CD4-positive, alpha-beta T cell (primary cell): ENCODE measurements at places on chromosomes 1 and 21.

- peak; percentile 35 for DNase-seq
- H3K36me3 ChIP-seq: no peaks in the 10 kb centered on the region
- H3K4me3 ChIP-seq: no peak overlapping the region
- H3K27me3 ChIP-seq: no peaks in the 10 kb centered on the region
Observed at GRCh38 chr1:89781494-89782126, 39.2 kb upstream of the LRRC8D start.

DNA sequence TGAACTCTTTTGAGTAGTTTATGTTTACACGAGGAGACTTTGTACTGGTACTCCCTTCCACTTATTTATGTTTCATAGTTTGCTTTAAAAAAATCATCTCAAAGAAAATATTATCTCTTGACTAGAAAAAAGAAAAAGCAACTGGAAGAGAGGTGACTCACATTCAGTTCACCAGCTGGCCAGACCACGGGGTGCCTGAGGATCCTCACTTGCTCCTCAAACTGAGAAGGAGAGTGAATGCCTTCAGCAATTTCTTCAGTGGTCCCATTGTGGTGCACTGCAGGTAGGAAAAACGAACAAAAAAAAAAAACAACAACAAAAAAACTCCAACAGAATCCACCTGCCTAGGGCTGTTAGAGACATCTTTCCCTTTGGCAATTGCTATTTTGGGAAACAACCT is 102.9 kb downstream of the PTPRC start:
- no peaks in the 10 kb centered on the region for H3K27me3 ChIP-seq
- no peak for DNase-seq
- H3K4me1 ChIP-seq: peaks cover 5% of the 10 kb centered on the region
- no peak overlapping the region for H3K4me3 ChIP-seq
- no peak overlapping the region for H3K27ac ChIP-seq

GRCh38 chr1:154608397-154609270 is 648 bp upstream of the ADAR start:
- H3K27ac ChIP-seq: peak overlapping the region; percentile 88
- peak overlapping the region; percentile 88 for H3K4me3 ChIP-seq
- peaks cover 46% of the 10 kb centered on the region for H3K4me1 ChIP-seq
- H3K27me3 ChIP-seq: no peaks in the 10 kb centered on the region
- peaks cover 21% of the 10 kb centered on the region for H3K36me3 ChIP-seq

DNA sequence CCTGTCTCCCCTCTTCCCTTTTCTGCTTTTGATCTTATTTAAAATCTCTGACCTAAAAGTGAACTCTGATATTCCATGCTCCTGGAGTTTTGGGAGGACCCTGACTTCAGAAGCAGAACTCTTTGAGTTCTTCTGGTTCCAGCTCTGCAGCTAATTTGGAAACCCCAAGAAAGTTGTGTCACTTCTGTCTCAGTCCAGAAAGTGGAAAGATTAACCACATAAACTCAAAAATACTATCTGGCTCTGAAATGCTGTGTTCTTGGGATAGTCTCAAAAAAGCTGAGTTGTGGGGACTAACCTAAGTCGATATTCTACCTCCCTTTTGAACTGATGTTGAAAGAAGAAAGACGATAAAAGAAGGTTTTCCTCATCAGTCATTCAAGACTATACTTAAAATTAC is 59.8 kb downstream of the ITPKB start:
- H3K4me3 ChIP-seq: no peak overlapping the region
- no peaks in the 10 kb centered on the region for H3K27me3 ChIP-seq
- H3K36me3 ChIP-seq: peaks cover 20% of the 10 kb centered on the region
- H3K4me1 ChIP-seq: peaks cover 98% of the 10 kb centered on the region
- H3K27ac ChIP-seq: peak overlapping the region; percentile 86

DNA sequence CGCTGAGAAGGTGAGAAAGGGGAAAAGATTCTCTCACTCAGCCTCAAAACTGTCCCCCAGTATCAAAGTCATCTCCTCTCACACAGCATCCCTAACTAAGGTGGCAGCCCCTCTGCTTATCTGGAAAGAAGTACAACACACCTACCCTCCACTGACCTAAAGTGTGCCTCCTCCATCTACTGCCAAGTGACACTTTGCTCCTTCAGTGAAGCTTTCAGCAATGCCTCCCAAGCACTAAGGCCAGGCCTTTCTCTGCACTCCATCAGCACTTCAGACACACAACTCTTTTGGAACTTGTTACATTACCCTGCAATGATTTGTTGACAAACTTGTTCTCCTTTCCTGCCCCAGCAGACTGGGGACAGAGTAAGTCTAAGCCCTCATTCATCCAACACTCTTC is 1.4 kb downstream of the SH3BP5L start:
- H3K27me3 ChIP-seq: no peaks in the 10 kb centered on the region
- H3K27ac ChIP-seq: no peak overlapping the region
- peak overlapping the region; percentile 2 for H3K4me3 ChIP-seq
- peaks cover 41% of the 10 kb centered on the region for H3K36me3 ChIP-seq

DNA sequence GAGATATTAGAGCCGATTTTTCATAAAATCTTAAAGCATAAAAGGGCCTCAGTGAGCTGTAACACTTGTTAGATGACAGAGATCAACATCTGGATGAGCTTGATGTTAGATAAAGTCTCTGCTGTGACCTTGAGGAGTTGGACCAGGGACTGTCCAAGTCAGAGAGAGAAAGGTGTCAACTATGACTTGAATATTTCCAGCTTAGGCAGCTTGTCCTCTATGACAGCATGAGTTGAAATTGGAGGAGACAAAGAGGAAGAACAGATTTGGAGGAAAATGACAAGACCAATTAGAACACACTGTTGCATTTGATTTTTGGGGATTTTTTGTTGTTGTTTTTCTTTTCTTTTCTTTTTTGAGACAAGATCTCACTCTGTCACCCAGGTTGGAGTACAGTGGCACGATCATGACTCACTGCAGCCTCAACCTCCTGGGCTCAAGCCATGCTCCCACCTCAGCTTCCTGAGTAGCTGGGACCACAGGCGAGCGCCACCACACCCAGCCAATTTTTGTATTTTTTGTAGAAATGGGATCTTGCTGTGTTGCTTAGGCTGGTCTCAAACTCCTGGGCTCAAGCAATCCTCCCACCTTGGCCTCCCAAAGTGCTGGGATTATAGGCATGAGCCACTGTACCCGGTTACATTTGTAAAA is 35.3 kb upstream of the CLIC4 start:
- H3K27ac ChIP-seq: no peak overlapping the region
- DNase-seq: peak; percentile 29
- no peaks in the 10 kb centered on the region for H3K27me3 ChIP-seq
- no peaks in the 10 kb centered on the region for H3K36me3 ChIP-seq
- H3K4me1 ChIP-seq: peaks cover 17% of the 10 kb centered on the region

- H3K27ac ChIP-seq: no peak overlapping the region
- no peaks in the 10 kb centered on the region for H3K27me3 ChIP-seq
- peaks cover 2% of the 10 kb centered on the region for H3K36me3 ChIP-seq
- DNase-seq: no peak
Observed at GRCh38 chr1:183913567-183913993, 108.7 kb downstream of the RGL1 start.

DNA sequence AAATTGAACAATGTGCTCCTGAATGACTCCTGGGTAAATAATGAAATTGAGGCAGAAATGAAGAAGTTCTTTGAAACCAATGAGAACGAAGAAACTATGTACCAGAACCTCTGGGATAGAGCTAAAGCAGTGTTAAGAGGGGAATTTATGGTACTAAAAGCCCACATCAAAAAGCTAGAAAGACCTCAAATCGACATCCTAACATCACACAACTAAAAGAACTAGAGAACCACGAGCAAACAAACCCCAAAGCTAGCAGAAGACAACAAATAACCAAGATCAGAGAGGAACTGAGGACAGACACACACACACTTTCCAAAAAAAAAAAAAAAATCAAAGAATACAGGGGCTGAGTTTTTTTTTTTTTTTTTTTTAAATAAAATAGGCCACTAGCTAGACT is 564.2 kb downstream of the SMYD3 start:
- no peaks in the 10 kb centered on the region for H3K27me3 ChIP-seq
- DNase-seq: no peak
- no peaks in the 10 kb centered on the region for H3K4me1 ChIP-seq
- H3K36me3 ChIP-seq: no peaks in the 10 kb centered on the region

GRCh38 chr1:162398999-162399580 is 12.8 kb downstream of the SH2D1B start:
- peaks cover 4% of the 10 kb centered on the region for H3K27me3 ChIP-seq
- no peaks in the 10 kb centered on the region for H3K4me1 ChIP-seq
- no peaks in the 10 kb centered on the region for H3K36me3 ChIP-seq
- no peak for DNase-seq
- no peak overlapping the region for H3K27ac ChIP-seq

DNA sequence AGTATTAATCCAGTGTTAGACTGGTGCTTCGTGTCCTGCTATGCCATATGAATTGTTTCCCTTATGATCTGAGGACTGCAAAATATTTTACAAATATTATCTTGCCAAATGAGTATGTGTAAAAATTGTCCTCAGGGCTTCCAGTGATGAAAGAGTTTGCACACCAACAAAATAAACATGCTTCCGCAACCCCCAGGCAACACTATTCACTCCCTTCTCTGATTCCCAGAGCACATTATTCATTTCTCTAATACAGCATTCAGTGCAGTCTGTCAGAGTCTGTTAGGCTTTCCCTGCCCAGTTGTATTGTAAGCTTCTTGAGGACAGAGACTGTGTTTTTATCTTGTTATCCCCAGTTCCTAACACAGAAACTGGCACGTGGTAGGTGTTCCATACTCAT is 409.9 kb upstream of the C1orf87 start:
- H3K4me3 ChIP-seq: no peak overlapping the region
- no peaks in the 10 kb centered on the region for H3K4me1 ChIP-seq
- H3K36me3 ChIP-seq: no peaks in the 10 kb centered on the region
- no peak overlapping the region for H3K27ac ChIP-seq
- DNase-seq: no peak
- no peaks in the 10 kb centered on the region for H3K27me3 ChIP-seq

GRCh38 chr1:40553017-40553416 is 21.6 kb downstream of the ZNF684 start:
- no peaks in the 10 kb centered on the region for H3K36me3 ChIP-seq
- no peak for DNase-seq
- H3K4me3 ChIP-seq: no peak overlapping the region
- H3K27me3 ChIP-seq: no peaks in the 10 kb centered on the region
- H3K4me1 ChIP-seq: no peaks in the 10 kb centered on the region

DNA sequence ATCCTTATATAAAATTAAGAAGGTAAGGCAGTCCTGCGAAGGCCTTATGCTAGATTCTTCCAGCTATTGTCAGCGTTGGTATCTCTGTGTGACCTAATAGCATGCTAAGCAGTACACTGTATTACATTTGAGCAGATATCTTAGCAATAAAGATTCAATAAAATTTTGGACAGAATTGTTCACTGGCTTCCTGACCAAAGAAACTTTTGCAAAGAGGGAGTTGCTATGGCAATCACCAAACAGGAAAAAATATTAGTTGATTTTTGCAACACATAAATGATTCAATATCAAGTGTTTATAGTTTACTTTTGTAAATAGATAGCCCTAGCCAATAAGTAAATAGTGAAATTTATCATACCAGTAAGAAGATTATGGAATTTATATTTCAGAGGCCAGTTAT is 31.0 kb upstream of the PLEKHO1 start:
- no peak for DNase-seq
- H3K36me3 ChIP-seq: peaks cover 9% of the 10 kb centered on the region
- H3K4me3 ChIP-seq: no peak overlapping the region
- H3K4me1 ChIP-seq: peaks cover 8% of the 10 kb centered on the region

GRCh38 chr1:170520601-170521000 is 11.4 kb upstream of the GORAB start:
- no peak overlapping the region for H3K27ac ChIP-seq
- H3K27me3 ChIP-seq: peaks cover 17% of the 10 kb centered on the region
- DNase-seq: no peak
- H3K4me1 ChIP-seq: no peaks in the 10 kb centered on the region

DNA sequence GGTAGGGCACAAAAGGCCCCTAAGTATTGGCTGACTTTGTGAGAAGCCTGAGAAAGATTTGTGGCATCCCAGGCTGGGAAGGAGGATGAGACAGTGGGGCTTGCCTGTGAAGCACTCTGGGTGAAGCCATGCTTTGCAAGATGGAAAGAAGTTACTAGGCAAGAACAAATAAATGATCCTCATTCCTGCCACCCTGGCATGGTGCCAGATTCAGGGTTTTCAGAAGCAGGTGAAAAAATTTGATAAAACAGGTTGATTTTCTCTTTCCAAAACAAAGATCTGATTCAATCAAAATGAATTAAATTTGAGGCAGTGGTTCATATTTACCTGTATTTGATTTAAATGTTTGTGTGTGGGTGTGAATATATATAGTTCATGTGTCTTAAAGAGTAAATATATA is 386.9 kb upstream of the PROX1 start:
- no peaks in the 10 kb centered on the region for H3K27me3 ChIP-seq
- DNase-seq: no peak
- H3K36me3 ChIP-seq: no peaks in the 10 kb centered on the region
- no peaks in the 10 kb centered on the region for H3K4me1 ChIP-seq
- H3K4me3 ChIP-seq: no peak overlapping the region

DNA sequence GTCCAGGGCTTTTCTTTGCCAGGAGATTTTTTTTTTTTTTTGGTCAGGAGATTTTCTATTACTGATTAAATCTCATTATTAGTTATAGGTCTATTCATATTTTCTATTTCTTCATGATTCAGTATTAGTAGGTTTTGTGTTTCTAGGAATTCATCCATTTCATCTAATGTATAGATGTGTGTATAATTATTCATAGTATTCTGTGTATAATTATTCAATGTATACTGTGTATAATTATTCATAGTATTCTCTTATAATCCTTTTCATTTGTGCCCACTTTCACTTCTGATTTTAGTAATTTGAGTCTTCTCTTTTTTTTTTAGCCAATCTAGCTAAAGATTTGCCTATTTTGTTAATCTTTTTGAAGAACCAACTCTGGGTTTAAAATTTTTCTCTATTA is 12.3 kb upstream of the PNRC2 start:
- no peaks in the 10 kb centered on the region for H3K4me1 ChIP-seq
- H3K36me3 ChIP-seq: no peaks in the 10 kb centered on the region
- H3K27me3 ChIP-seq: no peaks in the 10 kb centered on the region
- no peak overlapping the region for H3K4me3 ChIP-seq
- no peak overlapping the region for H3K27ac ChIP-seq

DNA sequence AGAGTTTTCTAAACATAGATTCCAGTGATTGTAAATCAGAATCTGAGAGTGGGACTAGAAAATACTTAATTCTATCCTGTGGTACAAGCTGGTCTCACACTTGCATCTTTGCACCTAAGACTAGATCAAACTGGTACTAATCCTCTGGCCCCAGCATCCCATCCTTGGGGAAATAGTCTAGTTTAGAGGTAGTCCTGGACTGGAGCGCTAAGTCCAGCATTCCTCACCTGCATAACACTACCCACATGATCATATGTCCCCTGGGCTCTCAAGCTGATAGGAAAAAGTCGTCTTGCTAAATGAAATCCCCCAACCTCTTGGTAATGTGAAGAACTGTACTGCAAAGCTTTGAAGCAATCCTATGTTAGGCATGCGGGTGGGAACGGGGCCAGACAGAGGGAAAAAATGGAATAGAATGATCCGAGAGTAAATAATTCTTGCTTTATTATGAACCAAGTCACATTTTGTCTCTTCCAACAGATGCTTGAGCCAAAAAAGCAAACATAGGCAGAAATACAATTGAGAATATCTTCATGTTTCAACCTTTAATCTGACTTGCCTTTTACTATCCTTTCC is 4.8 kb downstream of the COX20 start:
- H3K36me3 ChIP-seq: peaks cover 62% of the 10 kb centered on the region
- no peak overlapping the region for H3K4me3 ChIP-seq
- H3K27me3 ChIP-seq: no peaks in the 10 kb centered on the region
- no peak overlapping the region for H3K27ac ChIP-seq

GRCh38 chr1:21472861-21473260 is 32.9 kb downstream of the NBPF3 start:
- no peaks in the 10 kb centered on the region for H3K27me3 ChIP-seq
- H3K4me1 ChIP-seq: no peaks in the 10 kb centered on the region
- no peak overlapping the region for H3K4me3 ChIP-seq
- no peak for DNase-seq
